NCI-H1694 treated with DMSO at 0.1 percent for 48 hours (cell line): ENCODE measurements at places on chromosomes 6 and 20.

- DNase-seq = no peak
Observed at GRCh38 chr6:126477678-126478077, 137.8 kb downstream of the CENPW start.

DNA sequence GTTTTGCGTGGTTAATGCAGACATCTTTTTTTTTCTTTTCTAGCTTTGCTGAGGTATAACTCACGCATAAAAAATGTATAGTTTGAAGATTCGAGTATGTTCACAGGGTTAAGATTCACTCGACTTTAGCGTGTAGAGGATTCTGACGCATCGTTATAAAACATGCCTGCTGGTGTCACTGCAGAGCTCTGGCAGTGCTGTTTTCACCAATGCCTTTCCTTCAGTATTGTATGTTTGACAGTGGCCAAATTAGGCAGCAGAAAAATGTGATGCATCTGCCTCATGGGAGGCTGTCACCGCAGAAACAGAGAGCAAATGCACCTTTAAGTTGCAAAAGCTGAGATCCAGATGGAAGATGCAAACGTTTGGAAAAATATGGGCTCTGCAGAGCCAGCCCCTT lies 18.0 kb upstream of the SIRPB2 start:
- peak; percentile 3 for DNase-seq

GRCh38 chr20:13202565-13202964 lies 18.5 kb upstream of the ISM1 start:
- no peak for DNase-seq

GRCh38 chr20:35611482-35611881 lies 4.1 kb upstream of the SPAG4 start:
- DNase-seq = no peak

DNA sequence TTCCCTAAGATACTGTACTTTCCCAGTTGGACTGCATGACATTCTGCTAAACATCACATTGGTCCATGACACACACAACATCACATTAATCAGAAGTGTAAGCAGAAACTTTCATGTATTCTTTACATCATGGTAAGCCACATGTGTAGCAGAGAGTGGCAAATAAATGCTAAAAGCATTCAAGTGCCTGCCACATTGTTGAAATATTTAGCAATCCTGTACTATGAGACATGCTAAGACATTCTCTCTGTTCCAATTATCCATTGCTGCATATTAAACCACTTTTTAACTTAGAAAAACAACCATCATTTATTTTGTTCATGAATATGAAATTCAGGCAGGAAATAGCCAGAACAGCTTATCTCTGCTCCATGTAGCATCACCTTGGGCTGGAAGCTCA lies 207.7 kb upstream of the GJE1 start:
- DNase-seq = no peak
